Thoracic aorta (tissue), 2 donors: ENCODE measurements at places on chromosomes 11 and 22.

DNA sequence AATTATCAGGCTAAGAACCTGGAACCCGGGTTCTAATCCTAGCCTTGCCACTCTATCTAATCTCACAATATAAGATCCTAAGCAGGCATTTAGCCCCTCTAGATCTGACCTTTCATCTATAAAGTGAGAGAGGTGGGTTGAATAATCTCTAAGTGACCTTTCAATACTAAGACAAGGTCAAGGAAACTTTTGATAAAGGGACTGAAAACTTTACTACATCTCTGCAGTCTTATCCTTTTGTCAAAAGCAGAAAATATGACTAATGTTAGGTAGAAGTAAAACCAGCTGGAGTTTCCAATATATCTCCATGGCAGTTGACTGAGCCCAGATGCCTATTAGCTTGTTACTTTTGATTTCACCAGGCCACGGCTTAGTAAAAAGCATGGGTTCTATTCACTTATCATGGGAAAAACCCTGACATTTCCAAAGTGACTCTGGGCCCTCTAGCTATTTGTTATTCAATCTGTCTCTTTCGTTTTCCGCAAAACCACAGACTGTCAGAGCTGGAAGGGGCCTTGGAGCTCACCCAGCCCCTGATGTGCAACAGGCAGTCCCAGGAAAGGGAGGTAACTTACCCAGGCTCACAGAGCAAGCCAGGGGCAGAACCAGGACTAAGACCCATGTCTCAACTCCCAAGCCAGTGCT lies 75.8 kb downstream of the RAB30 start:
- H3K4me3 ChIP-seq: no peak overlapping the region
- no peak overlapping the region for H3K27ac ChIP-seq
- H3K27me3 ChIP-seq: no peaks in the 10 kb centered on the region
- H3K36me3 ChIP-seq: no peaks in the 10 kb centered on the region

- H3K27me3 ChIP-seq: no peaks in the 10 kb centered on the region
- H3K36me3 ChIP-seq: no peaks in the 10 kb centered on the region
- peak overlapping the region; percentile 79 for H3K27ac ChIP-seq
- peak overlapping the region; percentile 72 for H3K4me3 ChIP-seq
Observed at GRCh38 chr11:57499413-57499982, 16.0 kb downstream of the SLC43A1 start.

DNA sequence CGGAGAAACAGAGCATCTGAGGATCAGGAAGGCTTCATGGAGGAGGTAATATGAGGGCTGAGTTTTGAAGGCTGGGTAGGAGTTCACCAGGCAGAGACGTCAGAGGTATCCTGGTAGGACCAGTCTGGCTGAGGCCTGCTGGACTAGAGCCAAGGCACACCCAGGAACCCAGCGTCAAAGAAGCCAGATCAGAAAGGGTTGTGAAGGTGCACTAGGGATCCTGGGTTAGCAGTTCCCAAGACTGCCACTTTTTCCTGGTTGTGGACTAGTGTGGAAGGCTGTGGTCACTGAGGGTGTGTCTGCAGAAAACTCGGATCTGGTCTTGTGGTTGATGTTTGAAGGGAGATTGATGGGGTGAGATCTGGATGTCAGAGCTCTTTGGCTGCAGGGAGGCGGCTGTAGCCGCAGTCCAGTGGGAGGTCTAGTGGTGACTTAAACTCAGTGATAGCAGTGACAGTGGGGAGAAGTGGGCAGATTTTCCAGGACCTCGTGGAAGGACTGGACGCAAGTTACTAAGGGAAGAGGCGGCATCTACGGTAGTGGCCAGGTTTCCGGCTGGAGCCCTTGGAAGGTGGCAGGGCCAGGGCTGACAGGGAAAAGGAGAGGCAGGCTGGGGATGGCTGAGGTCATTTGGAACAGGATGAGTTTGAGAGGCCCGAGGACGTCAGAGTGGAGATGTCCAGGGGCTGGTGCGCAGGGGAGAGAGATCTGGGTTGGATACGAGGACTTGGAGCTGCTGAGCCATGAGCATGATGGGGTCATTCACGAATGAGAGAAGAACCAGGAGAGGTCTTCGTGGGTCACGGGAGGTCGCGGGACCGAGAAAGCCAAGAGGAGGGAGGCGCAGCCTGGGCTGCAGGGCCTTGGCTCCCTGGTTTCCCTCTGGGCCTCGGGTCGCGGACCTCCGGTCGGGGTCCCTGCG lies 10.9 kb downstream of the RELA start:
- H3K27me3 ChIP-seq: no peaks in the 10 kb centered on the region
- peaks cover 41% of the 10 kb centered on the region for H3K36me3 ChIP-seq
- H3K27ac ChIP-seq: peak overlapping the region; percentile 85
- H3K4me1 ChIP-seq: peaks cover 29% of the 10 kb centered on the region

DNA sequence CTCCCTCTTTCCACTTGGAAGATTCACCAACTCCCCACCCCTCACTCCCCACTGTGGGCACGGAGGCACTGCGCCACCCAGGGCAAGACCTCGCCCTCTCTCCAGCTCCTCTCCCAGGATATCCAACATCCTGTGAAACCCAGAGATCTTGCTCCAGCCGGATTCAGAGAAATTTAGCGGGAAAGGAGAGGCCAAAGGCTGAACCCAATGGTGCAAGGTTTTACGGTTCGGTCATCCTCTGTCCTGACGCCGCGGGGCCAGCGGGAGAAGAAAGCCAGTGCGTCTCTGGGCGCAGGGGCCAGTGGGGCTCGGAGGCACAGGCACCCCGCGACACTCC lies 397 bp upstream of the CD44 start:
- H3K36me3 ChIP-seq: no peaks in the 10 kb centered on the region
- H3K4me3 ChIP-seq: peak overlapping the region; percentile 95
- no peaks in the 10 kb centered on the region for H3K27me3 ChIP-seq
- H3K27ac ChIP-seq: peak overlapping the region; percentile 96
- peaks cover 40% of the 10 kb centered on the region for H3K4me1 ChIP-seq

DNA sequence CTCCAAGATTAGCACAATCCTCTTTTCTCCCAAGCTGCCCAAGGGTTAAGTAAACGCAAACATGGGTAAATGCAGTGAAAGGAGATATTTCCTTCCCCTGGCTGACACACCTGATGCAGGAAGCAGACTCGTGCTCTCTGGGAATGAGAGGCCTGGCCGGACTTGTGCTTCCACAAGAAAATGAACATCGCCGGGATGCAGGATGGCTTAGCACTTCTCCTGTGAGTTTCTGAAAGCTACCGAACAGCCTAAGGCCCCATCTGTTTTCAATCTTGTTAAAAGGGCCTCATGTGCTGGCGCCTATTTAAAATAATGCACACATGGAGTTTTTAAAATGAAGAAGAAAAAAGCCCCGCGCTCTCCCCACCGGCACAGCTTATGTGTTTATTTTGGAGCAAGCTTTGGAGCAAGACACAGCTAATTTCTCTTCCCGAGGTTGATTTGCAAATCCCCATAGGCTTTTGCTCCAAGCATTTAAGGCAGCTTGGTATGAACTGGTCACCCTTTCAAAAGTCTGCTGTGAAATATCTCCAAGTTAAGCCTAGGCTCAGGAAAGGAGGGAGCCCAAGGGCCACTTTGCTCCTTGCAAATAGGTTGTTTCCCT lies 100.9 kb downstream of the SYN3 start:
- H3K4me3 ChIP-seq: peak overlapping the region; percentile 17
- DNase-seq: no peak
- H3K36me3 ChIP-seq: no peaks in the 10 kb centered on the region

GRCh38 chr11:64652586-64653387 lies 61.8 kb downstream of the SLC22A12 start:
- no peaks in the 10 kb centered on the region for H3K4me1 ChIP-seq
- DNase-seq: peak; percentile 54
- H3K27ac ChIP-seq: no peak overlapping the region
- no peak overlapping the region for H3K4me3 ChIP-seq
- H3K36me3 ChIP-seq: no peaks in the 10 kb centered on the region

- no peak overlapping the region for H3K4me3 ChIP-seq
- H3K4me1 ChIP-seq: no peaks in the 10 kb centered on the region
- no peaks in the 10 kb centered on the region for H3K27me3 ChIP-seq
- no peak overlapping the region for H3K27ac ChIP-seq
Observed at GRCh38 chr11:93618371-93618770, 43.1 kb upstream of the CEP295 start.

DNA sequence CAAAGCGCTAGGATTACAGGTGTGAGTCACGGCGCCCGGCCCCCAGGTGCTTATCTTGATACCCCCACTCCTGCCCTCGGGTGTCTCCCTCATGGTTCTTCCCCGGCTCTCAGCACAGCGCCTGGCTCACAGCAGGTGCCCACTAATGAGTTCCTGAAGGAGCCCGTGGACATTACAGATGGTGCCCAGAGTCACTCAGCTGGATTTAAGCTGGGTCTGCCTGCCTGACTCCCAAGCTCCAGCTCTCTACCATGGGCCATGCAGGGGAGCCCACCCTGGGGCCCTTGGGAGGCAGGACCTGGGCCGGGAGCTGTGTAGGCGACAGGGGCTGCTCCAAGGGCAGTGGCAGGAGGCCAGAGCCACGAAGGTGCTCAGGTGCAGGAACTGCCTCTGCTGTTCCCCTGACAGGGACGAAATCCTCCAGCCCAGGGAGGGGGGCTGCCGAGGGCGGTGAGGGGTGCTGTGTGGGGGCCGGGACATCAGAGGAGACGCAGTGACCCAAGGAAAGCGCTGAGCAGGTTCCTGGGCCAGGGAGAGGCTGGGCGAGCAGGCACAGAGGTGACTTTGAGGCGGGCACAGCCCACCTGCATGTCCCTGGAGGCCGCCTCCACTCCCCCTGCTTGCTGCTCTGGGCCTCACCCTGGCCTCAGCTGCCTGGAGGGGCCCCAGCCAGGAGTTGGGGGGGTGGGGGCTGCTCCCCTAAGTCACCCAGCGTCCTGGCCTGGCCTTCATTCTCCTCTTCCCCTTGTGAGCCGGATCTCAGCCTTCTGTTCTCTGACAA lies 14.6 kb upstream of the FLRT1 start:
- no peak overlapping the region for H3K27ac ChIP-seq
- no peaks in the 10 kb centered on the region for H3K4me1 ChIP-seq
- H3K27me3 ChIP-seq: no peaks in the 10 kb centered on the region
- no peak for DNase-seq
- no peak overlapping the region for H3K4me3 ChIP-seq

- no peaks in the 10 kb centered on the region for H3K36me3 ChIP-seq
- no peak for DNase-seq
- no peaks in the 10 kb centered on the region for H3K27me3 ChIP-seq
- no peak overlapping the region for H3K4me3 ChIP-seq
- H3K27ac ChIP-seq: no peak overlapping the region
- H3K4me1 ChIP-seq: no peaks in the 10 kb centered on the region
Observed at GRCh38 chr22:36102995-36103394, 57.6 kb downstream of the APOL3 start.

- H3K36me3 ChIP-seq: no peaks in the 10 kb centered on the region
- H3K27ac ChIP-seq: no peak overlapping the region
- peaks cover 7% of the 10 kb centered on the region for H3K4me1 ChIP-seq
- no peak for DNase-seq
- H3K27me3 ChIP-seq: no peaks in the 10 kb centered on the region
Observed at GRCh38 chr11:27233654-27234042, 129.4 kb downstream of the CCDC34 start.

DNA sequence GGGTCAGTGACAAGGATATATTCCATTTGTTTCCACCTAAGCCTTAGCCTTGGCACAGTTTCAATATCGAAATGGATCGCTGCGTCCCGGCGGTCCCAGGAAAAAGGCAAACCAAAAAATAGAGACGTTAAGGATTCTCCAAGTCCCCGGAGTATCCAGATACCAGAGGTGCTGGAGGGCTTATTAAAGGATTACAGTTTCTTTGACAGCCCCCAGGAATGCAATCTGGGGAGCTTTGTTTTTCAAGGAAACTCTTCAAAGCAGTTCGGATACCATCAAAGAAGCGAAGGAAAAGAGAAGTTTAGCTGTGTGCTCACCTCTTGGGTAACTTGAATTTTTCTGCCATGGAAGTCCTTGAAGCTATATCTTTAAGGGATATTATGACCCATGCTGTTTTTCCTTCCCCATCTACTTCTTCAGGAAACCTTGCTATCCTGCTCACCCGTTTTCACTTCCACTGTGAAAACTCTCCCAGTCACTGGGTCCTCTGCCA lies 600 bp upstream of the GPR83 start:
- peak overlapping the region; percentile 57 for H3K4me3 ChIP-seq
- DNase-seq: no peak
- H3K36me3 ChIP-seq: no peaks in the 10 kb centered on the region
- peaks cover 11% of the 10 kb centered on the region for H3K4me1 ChIP-seq

DNA sequence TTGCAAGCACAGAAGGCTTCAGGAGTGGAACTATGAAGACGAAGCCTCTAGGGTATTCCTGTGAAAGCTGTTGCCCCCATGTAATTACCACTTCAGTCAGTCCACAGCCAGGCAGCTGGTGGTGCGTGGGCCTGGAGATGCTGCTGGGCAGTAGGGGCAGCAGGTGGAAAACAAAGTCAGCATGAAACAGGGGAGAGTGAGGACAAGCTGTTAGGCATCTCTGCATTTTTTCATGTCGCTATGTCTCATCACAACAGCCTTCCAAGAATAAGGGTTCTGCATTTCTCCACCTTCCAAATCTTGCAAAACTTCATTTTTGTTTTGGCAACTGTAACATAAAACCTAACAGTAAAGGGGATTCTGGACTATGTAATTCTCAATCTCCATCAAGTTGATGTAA lies 757.5 kb downstream of the NELL1 start:
- DNase-seq: no peak
- no peak overlapping the region for H3K4me3 ChIP-seq
- H3K4me1 ChIP-seq: no peaks in the 10 kb centered on the region
- no peaks in the 10 kb centered on the region for H3K27me3 ChIP-seq
- no peak overlapping the region for H3K27ac ChIP-seq

DNA sequence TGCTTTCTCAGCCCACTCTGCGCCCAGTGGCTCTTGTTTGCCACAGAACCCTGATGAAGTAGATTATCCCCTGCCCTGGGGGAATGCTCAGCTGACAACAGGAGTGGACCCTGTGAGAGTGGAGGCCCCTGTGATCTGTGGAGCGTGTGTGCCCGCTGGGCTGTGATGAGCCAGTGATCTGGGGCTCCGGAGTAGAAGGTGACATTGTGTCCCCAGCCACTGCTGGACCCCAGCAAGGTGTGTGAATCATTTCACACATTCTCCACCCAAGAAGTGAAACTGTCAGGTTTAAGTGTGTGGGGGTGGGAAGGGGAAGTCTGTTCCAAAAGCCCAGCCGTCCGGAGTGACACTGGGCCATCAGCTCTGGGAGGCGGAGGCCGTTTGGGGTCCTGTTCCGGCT lies 33.1 kb upstream of the GRAMD4 start:
- H3K4me1 ChIP-seq: peaks cover 2% of the 10 kb centered on the region
- DNase-seq: no peak
- H3K27ac ChIP-seq: no peak overlapping the region
- no peaks in the 10 kb centered on the region for H3K36me3 ChIP-seq
